ENCODE measurements at places on chromosomes 7 and 10.
A peak's percentile ranks its signal among the peaks of the same experiment; 100 is the strongest.

GRCh38 chr10:44143556-44143955 is 241.3 kb downstream of the CXCL12 start:
- H3K36me3 ChIP-seq = no peaks in the 10 kb centered on the region
- no peaks in the 10 kb centered on the region for H3K27me3 ChIP-seq
- no peak overlapping the region for H3K4me3 ChIP-seq

DNA sequence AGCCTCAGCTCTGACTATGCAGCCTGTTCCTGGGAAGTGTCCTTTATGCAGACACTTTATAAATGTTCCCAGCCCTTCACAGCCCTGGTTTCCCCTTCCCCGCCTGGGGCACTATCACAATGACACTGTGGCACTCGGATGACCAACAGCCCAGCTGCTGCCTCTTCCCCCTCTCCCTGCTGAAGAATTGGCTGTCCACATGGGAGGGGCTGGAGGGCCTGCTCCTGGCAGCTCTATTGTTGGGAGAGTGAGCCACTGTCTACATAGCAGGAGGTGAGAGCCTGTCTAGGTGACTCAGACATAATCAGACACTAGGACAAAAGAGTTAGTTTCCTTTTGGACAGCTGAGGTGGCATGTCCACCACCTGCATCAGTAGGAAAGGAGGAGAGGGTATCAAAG is 437.5 kb downstream of the PLXNA4 start:
- DNase-seq = peak; percentile 14
- peaks cover 25% of the 10 kb centered on the region for H3K4me1 ChIP-seq
- H3K4me3 ChIP-seq = no peak overlapping the region
- H3K27ac ChIP-seq = no peak overlapping the region
- no peaks in the 10 kb centered on the region for H3K27me3 ChIP-seq
- H3K36me3 ChIP-seq = no peaks in the 10 kb centered on the region

DNA sequence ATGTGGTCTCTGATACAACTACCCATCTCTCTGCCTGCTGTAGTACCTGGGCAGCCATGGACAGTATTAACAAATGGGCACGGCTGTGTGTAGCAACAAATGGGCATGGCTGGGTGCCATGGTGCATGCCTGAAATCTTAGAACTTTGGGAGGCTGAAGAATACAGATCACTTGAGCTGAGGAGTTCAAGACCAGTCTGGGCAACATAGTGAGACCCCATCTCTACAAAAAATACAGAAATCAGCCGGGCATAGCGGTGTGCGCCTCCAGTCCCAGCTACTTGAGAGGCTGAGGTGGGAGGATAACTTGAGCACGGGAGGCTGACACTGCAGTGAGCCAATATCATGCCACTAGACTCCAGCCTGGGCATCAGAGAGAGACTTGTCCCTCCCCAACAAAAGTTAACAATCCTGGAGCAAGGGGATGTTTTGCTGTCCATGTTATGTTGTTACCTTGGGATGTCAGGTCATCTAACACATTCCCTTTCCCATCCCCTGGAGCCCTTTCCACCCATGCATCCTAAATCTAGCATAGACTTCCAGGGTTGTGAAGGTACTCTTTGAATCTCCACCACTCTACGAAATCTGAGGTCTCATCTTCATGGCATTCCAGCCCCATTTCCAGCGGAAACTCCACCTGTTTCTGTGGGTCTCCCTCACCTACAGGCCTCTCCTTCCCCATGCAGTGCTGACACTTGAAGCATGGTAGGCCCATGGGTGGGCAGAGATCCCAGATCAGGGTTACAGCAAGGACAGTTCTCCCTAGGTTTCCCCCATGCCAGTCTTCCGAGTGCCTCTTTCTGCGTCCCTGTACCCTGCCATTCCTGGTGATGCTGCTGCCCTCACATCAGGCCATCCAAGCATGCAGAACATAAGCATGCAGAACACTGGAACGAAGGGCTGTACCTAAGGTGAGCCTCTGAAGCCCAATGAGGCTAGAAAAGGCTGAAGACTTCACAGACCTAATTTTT is 13.1 kb downstream of the FXYD4 start:
- peaks cover 51% of the 10 kb centered on the region for H3K36me3 ChIP-seq
- H3K4me1 ChIP-seq = no peaks in the 10 kb centered on the region
- H3K4me3 ChIP-seq = no peak overlapping the region
- no peaks in the 10 kb centered on the region for H3K27me3 ChIP-seq

DNA sequence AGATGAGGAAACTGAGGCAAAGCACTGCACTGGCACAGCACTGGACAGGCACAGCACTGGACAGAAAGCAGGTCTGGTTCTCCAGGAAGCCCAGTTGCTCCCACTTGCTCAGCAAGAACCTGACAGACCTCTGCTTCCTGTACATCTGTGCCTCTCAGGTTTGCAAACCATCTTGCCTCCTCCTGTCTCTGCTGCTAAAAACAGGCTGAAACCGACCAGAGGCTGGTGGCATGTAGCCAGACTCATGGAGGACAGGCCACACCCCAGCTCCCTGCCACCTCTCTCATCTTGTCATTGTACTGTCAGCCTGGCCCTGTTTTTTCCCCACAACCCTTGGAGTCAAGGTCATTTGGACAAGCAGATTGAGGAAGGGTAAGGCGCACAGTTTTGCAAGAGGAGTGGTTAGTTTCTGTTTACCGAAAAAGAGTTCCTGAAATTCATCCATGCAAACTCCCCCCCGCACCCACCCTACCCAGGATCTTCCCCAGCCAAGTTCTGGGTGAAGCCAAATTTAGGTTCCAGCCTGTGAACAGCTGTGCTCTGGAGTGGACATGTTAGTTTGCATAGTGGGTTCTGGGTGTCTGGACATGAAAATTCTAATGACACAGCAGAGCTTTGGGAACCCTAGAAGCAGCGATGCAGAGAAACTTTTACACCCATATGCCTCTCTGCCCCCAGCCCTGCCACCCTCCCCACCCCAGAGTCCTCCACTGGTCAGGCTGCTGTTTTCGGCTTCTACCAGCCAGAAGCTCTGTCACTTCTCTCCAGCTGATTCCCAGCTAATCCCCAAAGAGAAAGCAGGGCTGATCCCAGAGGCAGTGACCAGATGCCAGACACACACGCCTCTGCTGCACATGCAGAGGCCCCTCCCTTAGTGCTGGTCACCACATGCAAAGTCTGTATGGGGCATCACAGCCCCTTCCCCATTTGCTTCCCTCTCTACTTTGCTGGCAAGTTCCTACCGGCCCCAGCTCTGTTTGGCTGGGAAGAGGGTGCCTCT is 8.5 kb upstream of the C10orf105 start:
- H3K4me1 ChIP-seq = no peaks in the 10 kb centered on the region
- H3K27ac ChIP-seq = no peak overlapping the region
- H3K36me3 ChIP-seq = no peaks in the 10 kb centered on the region
- H3K27me3 ChIP-seq = no peaks in the 10 kb centered on the region
- DNase-seq = no peak
- H3K4me3 ChIP-seq = no peak overlapping the region

- H3K36me3 ChIP-seq = peaks cover 99% of the 10 kb centered on the region
- H3K4me1 ChIP-seq = no peaks in the 10 kb centered on the region
- no peak overlapping the region for H3K4me3 ChIP-seq
- no peak for DNase-seq
- no peak overlapping the region for H3K27ac ChIP-seq
These were observed 25.7 kb downstream of the SUV39H2 start for GRCh38 chr10:14904316-14904732.

DNA sequence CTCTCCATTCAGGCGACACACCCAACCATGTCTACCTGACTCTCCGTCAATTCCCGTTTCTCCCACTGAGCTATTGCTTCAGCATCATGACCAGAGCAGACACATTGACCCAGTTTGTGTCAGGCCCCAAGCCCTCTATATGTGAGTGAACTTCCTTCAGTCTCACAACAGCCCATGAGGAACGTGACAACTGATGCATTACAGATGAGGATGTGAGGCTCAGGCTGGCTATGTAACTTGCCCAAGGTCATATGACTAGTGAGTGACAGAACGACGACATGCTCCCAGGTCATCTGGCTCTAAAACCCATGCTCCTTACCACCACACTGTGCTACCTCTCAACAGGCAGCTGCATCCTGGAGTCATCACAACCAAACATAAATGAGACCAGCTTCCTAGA is 3.7 kb downstream of the TMEM140 start:
- no peak overlapping the region for H3K27ac ChIP-seq
- H3K36me3 ChIP-seq = no peaks in the 10 kb centered on the region
- no peaks in the 10 kb centered on the region for H3K4me1 ChIP-seq
- no peak overlapping the region for H3K4me3 ChIP-seq
- H3K27me3 ChIP-seq = no peaks in the 10 kb centered on the region
- no peak for DNase-seq

- no peaks in the 10 kb centered on the region for H3K4me1 ChIP-seq
- no peak overlapping the region for H3K27ac ChIP-seq
- DNase-seq = no peak
- H3K4me3 ChIP-seq = no peak overlapping the region
These were observed 39.4 kb downstream of the SEMA3A start for GRCh38 chr7:84154991-84155781.

DNA sequence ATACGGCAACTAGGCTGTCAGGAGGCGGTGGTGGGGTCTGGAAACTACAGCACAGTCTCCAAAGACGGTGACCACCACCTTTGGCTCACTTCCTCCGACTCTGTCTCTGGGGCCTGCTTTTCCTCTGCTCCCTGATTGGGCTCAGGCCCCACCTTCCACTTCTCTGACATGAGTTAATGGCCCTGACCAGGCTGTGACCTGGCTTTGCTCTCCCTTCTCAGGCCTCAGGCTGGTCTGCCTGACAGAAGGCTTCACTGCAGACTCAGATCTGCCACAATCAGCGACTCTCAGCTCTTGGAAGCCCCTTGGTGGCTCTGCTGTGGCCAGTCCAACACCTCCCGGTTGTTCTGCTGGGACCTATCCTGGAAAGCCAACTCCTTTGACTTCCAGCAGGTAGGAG is 7.7 kb downstream of the STYXL1 start:
- no peaks in the 10 kb centered on the region for H3K27me3 ChIP-seq
- H3K4me3 ChIP-seq = no peak overlapping the region
- DNase-seq = no peak
- no peaks in the 10 kb centered on the region for H3K4me1 ChIP-seq
- H3K27ac ChIP-seq = no peak overlapping the region
- H3K36me3 ChIP-seq = no peaks in the 10 kb centered on the region

DNA sequence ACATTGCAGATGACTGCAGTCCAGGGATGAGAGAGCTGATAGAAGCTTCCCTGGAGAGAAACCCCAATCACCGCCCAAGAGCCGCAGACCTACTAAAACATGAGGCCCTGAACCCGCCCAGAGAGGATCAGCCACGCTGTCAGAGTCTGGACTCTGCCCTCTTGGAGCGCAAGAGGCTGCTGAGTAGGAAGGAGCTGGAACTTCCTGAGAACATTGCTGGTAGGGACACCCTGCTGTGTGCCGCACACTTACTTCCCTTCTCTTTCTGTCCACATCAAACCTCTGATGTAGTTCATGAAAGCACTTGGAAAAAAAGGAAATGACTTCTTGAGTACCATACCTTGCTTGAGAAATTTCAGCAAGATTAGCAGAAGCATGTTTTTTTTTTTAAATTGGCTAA is 25.3 kb downstream of the MAP3K8 start:
- no peak for DNase-seq
- no peak overlapping the region for H3K27ac ChIP-seq
- H3K36me3 ChIP-seq = peaks cover 31% of the 10 kb centered on the region
- H3K4me3 ChIP-seq = no peak overlapping the region
- H3K27me3 ChIP-seq = no peaks in the 10 kb centered on the region
- no peaks in the 10 kb centered on the region for H3K4me1 ChIP-seq

DNA sequence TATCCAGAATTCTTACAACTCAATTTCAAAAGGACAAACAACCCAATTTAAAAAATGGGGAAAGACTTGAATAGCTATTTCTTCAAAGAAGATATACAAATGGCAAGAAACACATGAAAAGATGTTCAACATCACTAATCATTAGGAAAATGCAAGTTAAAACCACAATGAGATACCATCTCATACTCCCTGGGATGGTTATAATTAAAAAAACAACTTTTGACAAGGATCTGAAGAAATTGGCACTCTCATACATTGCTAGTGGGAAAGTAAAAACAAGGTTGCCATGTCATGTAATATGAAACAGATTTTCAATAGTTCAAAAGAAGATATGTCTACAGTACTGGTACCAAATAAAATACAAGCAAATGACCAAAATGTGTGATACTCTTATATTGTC is 9.0 kb downstream of the OAT start:
- no peaks in the 10 kb centered on the region for H3K4me1 ChIP-seq
- H3K27ac ChIP-seq = no peak overlapping the region
- H3K4me3 ChIP-seq = no peak overlapping the region
- peaks cover 4% of the 10 kb centered on the region for H3K36me3 ChIP-seq

- H3K27me3 ChIP-seq = no peaks in the 10 kb centered on the region
- H3K27ac ChIP-seq = no peak overlapping the region
- peaks cover 3% of the 10 kb centered on the region for H3K36me3 ChIP-seq
- no peak overlapping the region for H3K4me3 ChIP-seq
- DNase-seq = no peak
These were observed 8.2 kb downstream of the ATE1 start for GRCh38 chr10:121919666-121920065.

DNA sequence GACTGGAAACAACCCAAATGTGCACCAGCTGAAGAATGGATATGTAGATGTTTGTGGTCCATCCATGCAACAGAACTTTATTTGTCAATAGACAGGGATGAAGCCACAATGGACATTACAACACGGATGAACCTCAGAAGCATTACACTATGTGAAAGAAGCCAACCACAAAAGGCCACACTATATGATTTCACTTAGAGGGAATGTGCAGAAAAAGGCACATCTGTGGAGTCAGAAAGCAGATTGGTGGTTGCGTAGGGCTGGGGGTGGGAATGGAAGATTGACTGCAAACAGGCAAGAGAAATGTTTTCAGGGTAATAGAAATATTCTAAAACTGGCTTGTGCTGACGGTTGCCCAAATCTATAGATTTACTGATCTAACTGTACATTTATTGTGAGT is 34.3 kb upstream of the WASHC2A start:
- H3K36me3 ChIP-seq = no peaks in the 10 kb centered on the region
- no peak overlapping the region for H3K27ac ChIP-seq
- DNase-seq = no peak
- no peak overlapping the region for H3K4me3 ChIP-seq
- H3K27me3 ChIP-seq = no peaks in the 10 kb centered on the region

DNA sequence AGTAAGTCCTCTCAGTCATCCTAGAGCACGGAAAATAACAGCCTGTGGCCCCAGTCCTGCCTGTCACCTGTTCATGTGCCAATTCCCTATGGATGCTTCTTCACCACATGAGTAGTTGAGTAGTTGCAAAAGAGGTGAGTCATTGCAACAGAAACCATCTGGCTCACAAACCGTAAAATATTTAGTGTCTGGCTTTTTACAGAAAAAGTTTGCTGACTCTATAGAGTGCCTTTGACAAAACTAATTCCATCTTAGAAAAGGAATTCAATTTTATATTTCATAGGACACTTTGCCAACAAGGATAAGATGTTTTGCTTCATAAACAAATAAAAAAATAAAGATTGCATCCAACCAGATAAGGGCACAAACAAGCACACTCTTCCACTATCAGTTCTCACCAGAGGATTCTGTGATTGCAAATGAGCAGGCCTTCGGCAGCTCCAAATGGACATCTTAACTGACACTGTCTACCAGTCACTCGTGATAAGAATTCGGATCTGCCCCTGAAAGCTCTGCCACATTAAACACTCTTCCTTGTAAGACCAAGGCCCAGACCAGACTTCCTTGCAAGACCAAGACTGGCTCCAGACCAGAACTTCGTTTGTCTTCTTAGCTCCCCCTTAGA is 242.7 kb upstream of the SEMA3C start:
- DNase-seq = no peak
- peaks cover 20% of the 10 kb centered on the region for H3K4me1 ChIP-seq
- no peak overlapping the region for H3K4me3 ChIP-seq
- H3K27ac ChIP-seq = no peak overlapping the region
- H3K36me3 ChIP-seq = no peaks in the 10 kb centered on the region
- H3K27me3 ChIP-seq = no peaks in the 10 kb centered on the region

GRCh38 chr10:133079836-133080682 is 7.7 kb upstream of the ADGRA1 start:
- H3K27me3 ChIP-seq = peaks cover 23% of the 10 kb centered on the region
- H3K4me3 ChIP-seq = peak overlapping the region; percentile 8
- peaks cover 9% of the 10 kb centered on the region for H3K4me1 ChIP-seq
- no peaks in the 10 kb centered on the region for H3K36me3 ChIP-seq

Data from neuronal stem cell (in vitro differentiated cells).